ENCODE measurements at places on chromosomes 5 and 9. TPM values are rescaled to one million over a fixed set of nuclear protein-coding genes. Genes with fewer than 3 reads are reported as not detected.

The CCL28 gene
- 0.17 TPM for total RNA-seq

DNA sequence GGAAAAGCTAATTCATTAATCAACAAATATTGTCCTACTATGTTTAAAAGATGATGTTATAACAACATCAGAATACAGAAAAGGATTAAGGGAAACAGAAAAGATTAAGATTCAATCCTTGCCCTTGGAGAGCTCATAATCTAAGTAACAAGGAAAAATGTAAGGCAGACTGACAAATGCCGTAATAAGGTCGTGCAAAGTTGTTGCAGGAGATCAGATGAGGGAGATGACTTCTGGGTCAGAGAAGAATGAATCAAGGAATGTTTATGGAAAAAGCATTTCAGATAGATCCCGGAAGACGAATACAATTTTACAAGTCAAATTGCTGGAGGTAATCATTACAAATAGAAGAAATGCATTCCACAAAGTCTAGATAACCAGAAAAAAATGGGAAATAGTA lies 6.4 kb downstream of the ADAMTS6 start:
- DNase-seq = no peak
- no peaks in the 10 kb centered on the region for H3K36me3 ChIP-seq
- H3K4me1 ChIP-seq = peaks cover 9% of the 10 kb centered on the region
- no peak overlapping the region for H3K4me3 ChIP-seq
- no peak overlapping the region for H3K27ac ChIP-seq

The MARCHF6 gene
- total RNA-seq = 170 TPM

The TXN gene
- total RNA-seq = 114 TPM

- H3K4me3 ChIP-seq = no peak overlapping the region
- peaks cover 29% of the 10 kb centered on the region for H3K27me3 ChIP-seq
- H3K27ac ChIP-seq = no peak overlapping the region
- DNase-seq = no peak
- H3K4me1 ChIP-seq = no peaks in the 10 kb centered on the region
These were observed 3.2 kb downstream of the TERT start for GRCh38 chr5:1291611-1292080.

GRCh38 chr5:81505672-81506071 lies 111.7 kb upstream of the ACOT12 start:
- H3K4me3 ChIP-seq = peak overlapping the region; percentile 4
- H3K36me3 ChIP-seq = no peaks in the 10 kb centered on the region
- no peaks in the 10 kb centered on the region for H3K4me1 ChIP-seq
- H3K27ac ChIP-seq = no peak overlapping the region
- DNase-seq = no peak

- H3K4me3 ChIP-seq = no peak overlapping the region
- H3K36me3 ChIP-seq = no peaks in the 10 kb centered on the region
- H3K4me1 ChIP-seq = no peaks in the 10 kb centered on the region
- no peak overlapping the region for H3K27ac ChIP-seq
These were observed 1245.5 kb upstream of the DMAC1 start for GRCh38 chr9:9045072-9045471.

The C5orf58 gene
- total RNA-seq = not detected

The RALGPS1 gene
- total RNA-seq = 6.0 TPM

GRCh38 chr9:34541540-34541939 lies 18.8 kb upstream of the ENHO start:
- no peaks in the 10 kb centered on the region for H3K36me3 ChIP-seq
- no peaks in the 10 kb centered on the region for H3K4me1 ChIP-seq
- DNase-seq = no peak
- H3K27me3 ChIP-seq = no peaks in the 10 kb centered on the region

DNA sequence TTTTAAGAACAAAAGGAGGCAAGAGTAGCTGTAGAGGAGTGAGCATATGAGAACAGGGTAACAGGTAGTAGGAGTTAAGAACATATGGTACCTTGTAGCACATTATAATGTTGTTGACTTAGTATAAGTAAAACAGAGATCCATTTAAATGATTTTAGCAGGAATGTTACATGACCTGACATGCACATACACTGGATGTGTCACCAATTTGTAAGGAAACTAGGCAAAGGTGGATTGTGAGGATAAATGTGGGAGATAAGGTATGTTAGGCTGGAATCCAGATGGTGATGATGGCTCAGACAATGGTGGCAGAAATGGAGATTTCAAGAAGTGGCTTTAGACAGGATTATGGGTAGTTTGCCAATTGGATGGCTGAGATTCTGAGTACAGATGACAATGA lies 443.1 kb upstream of the DAB2 start:
- no peaks in the 10 kb centered on the region for H3K27me3 ChIP-seq
- H3K36me3 ChIP-seq = no peaks in the 10 kb centered on the region
- H3K27ac ChIP-seq = no peak overlapping the region
- H3K4me1 ChIP-seq = no peaks in the 10 kb centered on the region
- H3K4me3 ChIP-seq = no peak overlapping the region
- DNase-seq = no peak

DNA sequence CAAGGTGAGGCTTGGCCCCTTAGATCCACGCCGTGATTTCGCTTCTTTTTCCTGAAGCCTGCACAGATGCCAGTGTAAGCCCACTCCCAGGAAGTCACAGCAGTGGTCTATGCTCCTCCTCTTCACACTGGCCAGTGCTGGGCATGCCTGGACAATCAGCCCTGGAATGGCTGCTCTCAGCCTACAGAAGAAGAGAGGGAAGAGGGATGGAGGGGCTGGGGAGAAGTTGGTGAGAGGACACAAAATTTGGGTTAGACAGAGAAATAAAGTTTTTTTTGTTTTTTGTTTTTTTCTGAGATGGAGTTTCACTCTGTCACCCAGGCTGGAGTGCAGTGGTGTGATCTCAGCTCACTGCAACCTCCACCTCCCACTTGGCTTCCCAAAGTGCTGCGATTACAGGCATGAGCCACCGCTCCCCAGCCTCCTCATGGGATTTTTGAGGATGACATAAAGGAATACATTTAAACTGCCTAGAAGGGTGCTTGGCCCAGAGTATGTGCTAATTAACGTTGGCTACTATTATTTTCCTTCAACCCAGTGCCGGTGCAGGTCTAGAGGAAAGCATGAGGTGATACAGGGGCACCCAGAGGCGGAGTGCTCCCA lies 830 bp downstream of the S100Z start:
- H3K36me3 ChIP-seq = no peaks in the 10 kb centered on the region
- H3K27me3 ChIP-seq = no peaks in the 10 kb centered on the region
- H3K27ac ChIP-seq = peak overlapping the region; percentile 28
- DNase-seq = no peak

DNA sequence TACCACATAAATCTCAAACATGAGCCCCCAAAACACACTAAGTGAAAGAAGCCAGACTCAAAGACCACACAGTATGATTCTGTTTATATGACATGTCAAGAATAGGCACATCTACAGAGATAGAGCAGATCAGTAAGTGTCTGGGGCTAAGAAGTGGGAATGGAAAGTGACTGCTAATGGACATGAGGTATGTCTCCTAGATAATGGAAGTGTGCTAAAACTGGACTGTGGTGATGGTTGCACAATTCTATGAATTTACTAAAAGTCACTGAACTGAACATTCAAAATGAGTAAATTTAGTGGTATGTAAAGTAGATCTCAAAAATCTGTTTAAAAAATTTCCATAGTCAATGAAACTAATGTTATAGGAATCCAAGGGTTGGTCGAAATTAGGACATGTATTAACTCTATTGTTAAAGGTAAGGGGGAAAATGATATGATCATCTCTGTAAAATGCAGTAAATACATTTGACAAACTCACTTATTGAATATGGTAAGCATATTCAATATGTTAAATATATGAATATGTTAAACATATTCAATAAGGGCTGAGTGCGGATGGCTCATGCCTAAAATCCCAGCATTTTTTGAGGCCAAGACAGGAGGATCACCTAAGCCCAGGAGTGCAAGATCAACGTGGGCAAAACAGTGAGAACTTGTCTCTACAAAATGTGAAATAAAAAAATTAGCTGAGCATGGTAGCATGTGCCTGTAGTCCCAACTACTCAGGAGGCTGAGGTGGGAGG lies 51.7 kb downstream of the NUP155 start:
- peaks cover 75% of the 10 kb centered on the region for H3K36me3 ChIP-seq
- H3K27me3 ChIP-seq = no peaks in the 10 kb centered on the region
- H3K27ac ChIP-seq = no peak overlapping the region
- H3K4me3 ChIP-seq = no peak overlapping the region
- H3K4me1 ChIP-seq = no peaks in the 10 kb centered on the region
- no peak for DNase-seq

GRCh38 chr9:111036429-111036789 lies 1.9 kb downstream of the LPAR1 start:
- no peaks in the 10 kb centered on the region for H3K36me3 ChIP-seq
- no peaks in the 10 kb centered on the region for H3K4me1 ChIP-seq
- DNase-seq = peak; percentile 24
- no peak overlapping the region for H3K27ac ChIP-seq
- H3K27me3 ChIP-seq = peaks cover 5% of the 10 kb centered on the region

The FOXD4L3 gene
- not detected for total RNA-seq

GRCh38 chr9:129225815-129226214 lies 47.8 kb upstream of the IER5L start:
- no peak overlapping the region for H3K4me3 ChIP-seq
- DNase-seq = no peak
- H3K27ac ChIP-seq = peak overlapping the region; percentile 80
- H3K36me3 ChIP-seq = no peaks in the 10 kb centered on the region
- H3K4me1 ChIP-seq = peaks cover 5% of the 10 kb centered on the region

DNA sequence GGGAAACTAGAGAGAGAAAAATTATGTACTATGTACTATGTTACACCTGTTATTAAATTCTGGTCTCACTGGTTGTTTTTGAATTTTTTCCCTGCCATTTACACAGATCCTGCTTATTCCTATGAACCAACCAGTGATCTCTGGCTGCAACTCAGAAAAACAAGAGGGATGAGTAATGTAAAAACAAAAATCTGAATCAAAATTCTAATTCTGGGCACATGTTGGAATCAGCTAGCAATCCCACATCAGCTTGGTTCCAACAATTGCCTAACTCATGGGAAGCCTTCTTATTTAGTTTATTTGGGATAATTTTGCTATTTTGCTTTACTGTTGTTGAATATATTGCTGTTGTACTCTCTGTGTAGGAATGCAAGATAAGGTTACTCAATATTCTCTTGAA lies 78.3 kb downstream of the PLK2 start:
- no peaks in the 10 kb centered on the region for H3K36me3 ChIP-seq
- H3K27me3 ChIP-seq = no peaks in the 10 kb centered on the region
- no peak for DNase-seq
- no peak overlapping the region for H3K27ac ChIP-seq
- H3K4me3 ChIP-seq = no peak overlapping the region
- no peaks in the 10 kb centered on the region for H3K4me1 ChIP-seq

- H3K4me1 ChIP-seq = no peaks in the 10 kb centered on the region
- no peaks in the 10 kb centered on the region for H3K36me3 ChIP-seq
- H3K27ac ChIP-seq = no peak overlapping the region
- H3K4me3 ChIP-seq = no peak overlapping the region
- no peak for DNase-seq
These were observed 274.8 kb downstream of the DENND1A start for GRCh38 chr9:123654994-123655637.

DNA sequence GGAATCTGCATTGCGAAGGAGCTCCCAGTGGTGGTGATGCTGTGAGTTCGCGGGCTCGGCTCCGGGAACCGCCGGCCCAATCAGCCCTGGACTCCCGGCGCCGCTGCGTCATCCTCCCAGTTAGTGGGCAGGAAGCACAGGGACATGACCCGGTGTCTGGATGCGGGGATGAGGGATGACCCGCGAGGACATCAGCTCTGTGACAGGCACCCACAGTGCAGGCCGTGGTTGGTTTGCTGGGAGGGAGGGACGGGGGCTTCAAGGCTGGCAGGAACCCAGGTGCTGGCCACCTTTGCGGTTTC lies 996 bp downstream of the NXNL2 start:
- no peaks in the 10 kb centered on the region for H3K36me3 ChIP-seq
- peak overlapping the region; percentile 43 for H3K4me3 ChIP-seq
- H3K27ac ChIP-seq = no peak overlapping the region
- H3K27me3 ChIP-seq = peaks cover 5% of the 10 kb centered on the region
- peaks cover 9% of the 10 kb centered on the region for H3K4me1 ChIP-seq

The FSTL4 gene
- total RNA-seq = 4.0 TPM

DNA sequence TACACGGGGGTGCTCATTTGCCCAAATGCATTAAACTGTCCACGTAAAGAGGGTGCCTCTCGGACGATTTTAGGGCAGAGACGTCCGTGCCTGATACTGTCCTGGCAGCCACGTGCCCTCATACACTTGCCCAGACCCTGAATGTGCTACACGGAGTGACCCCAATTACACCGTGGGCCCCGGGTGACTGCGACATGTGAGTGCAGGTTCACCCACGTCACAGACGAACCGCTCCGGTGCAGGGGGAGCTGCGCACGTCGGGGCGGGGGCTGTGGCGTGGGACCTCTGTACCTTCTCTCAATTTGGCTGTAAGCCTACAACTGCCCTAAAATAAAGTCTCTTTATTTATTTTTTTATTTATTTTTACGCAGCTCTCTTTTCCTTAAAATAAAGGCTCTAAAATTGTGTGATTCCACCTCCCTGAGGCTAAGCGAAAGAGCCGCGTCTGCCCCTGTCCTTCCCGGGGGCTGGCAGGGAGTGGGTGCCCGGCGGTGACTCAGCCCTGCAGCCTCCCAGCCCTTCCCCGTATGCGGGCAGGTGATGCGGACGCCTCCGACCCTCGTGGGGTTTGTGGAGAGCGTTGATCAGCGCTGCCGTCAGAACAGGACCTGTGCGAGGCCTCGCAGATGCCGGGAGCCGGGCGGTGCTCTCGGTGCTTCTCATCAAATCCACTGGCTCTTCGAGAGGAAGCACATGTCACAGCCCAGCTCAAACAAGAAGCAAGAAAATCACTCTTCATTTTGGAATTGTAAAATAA lies 9.2 kb upstream of the EGFL7 start:
- no peak overlapping the region for H3K4me3 ChIP-seq
- no peaks in the 10 kb centered on the region for H3K36me3 ChIP-seq
- peaks cover 19% of the 10 kb centered on the region for H3K27me3 ChIP-seq

GRCh38 chr9:23117616-23118015 lies 671.0 kb downstream of the DMRTA1 start:
- H3K4me1 ChIP-seq = no peaks in the 10 kb centered on the region
- no peaks in the 10 kb centered on the region for H3K36me3 ChIP-seq
- H3K27ac ChIP-seq = no peak overlapping the region
- H3K27me3 ChIP-seq = no peaks in the 10 kb centered on the region
- DNase-seq = no peak

- H3K4me3 ChIP-seq = no peak overlapping the region
- H3K27ac ChIP-seq = no peak overlapping the region
- no peak for DNase-seq
- H3K4me1 ChIP-seq = peaks cover under 1% of the 10 kb centered on the region
These were observed 58.8 kb upstream of the ANGPTL2 start for GRCh38 chr9:127181315-127181580.

The MRPL22 gene
- total RNA-seq = 23.9 TPM

The HTR1A gene
- total RNA-seq = not detected

The OSMR gene
- total RNA-seq = 97.6 TPM

Data from adrenal gland (tissue), 19 donors.